Naive thymus-derived CD8-positive, alpha-beta T cell (primary cell): ENCODE measurements at places on chromosomes 1 and 21. TPM values are rescaled to one million over a fixed set of nuclear protein-coding genes. Genes with fewer than 3 reads are reported as not detected.

DNA sequence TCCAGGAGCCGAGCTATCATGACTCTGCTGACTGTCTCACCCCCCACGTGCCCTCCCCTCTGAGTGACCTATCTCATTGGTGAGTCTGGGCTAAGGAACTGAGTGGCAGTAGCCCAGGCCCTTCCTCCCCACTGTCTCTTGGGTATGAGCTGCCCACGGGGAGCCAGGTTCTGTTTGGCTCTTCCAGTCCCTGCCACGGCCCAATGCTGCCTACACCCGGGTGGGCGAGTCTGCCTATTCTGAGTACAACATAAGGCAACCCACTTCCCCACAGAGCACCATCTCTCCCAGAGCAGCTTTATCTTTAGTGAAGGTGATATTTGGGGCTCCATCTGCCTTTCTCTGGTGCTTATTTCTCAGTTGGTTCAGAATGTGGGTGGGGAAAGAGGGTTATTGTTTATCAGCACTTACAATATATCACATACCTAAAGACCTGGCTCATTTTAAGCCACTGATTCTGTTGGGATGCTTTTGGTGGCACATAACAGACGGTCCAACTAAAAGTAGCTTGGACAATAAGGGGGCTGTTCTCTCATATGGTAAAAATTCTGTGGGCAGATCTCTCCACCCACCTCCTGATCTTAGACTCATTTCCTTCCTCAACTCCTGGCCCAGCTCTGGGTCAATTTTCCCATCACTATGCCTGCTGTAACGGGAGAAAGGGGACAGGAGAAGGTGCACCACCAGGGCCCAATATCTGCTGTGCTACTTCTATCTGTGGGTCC is 27.7 kb upstream of the VWA5B1 start:
- H3K27me3 ChIP-seq = peaks cover 14% of the 10 kb centered on the region
- H3K36me3 ChIP-seq = no peaks in the 10 kb centered on the region
- no peak overlapping the region for H3K4me3 ChIP-seq
- no peak for DNase-seq

GRCh38 chr1:179941454-179941853 is 13.2 kb upstream of the CEP350 start:
- no peak overlapping the region for H3K27ac ChIP-seq
- DNase-seq = no peak
- H3K4me3 ChIP-seq = no peak overlapping the region
- no peaks in the 10 kb centered on the region for H3K27me3 ChIP-seq
- no peaks in the 10 kb centered on the region for H3K36me3 ChIP-seq

DNA sequence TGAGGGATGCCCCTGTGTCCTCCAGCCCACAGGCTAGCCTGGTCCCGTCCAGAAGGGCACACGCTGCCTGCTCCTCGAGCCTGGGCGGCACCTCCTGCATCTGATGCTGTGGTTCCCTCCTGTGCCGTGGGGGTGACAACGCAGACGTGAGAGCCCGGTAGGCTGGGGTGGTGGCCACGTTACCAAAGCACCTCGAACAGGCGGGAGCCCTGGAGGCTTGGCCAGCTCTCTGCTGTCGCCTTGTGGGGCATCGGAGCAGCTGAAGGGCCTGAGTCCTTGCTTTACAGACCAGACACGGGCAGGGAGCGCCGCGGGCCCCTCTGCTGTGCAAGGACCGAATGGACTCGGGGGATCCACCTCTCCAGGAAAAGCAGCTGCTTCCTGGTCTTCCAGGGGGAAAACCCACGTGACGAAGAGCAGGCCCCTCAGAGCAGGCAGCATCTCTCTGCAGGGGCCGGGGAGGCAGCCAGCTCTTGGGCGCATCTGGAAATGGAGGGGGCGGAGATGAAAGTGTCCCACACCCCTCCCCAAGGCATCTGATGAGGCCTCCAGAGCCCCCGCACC is 133.3 kb downstream of the NPHP4 start:
- peaks cover 3% of the 10 kb centered on the region for H3K36me3 ChIP-seq
- H3K4me3 ChIP-seq = no peak overlapping the region
- no peak for DNase-seq
- no peaks in the 10 kb centered on the region for H3K4me1 ChIP-seq

NT5C1A gene
- 0.88 TPM for total RNA-seq

CYP4B1 gene
- total RNA-seq = not detected
